ENCODE measurements at places on chromosomes 3 and 15.

GRCh38 chr15:45744236-45744589 is 109.4 kb downstream of the SQOR start:
- ATAC-seq, result no peak

DNA sequence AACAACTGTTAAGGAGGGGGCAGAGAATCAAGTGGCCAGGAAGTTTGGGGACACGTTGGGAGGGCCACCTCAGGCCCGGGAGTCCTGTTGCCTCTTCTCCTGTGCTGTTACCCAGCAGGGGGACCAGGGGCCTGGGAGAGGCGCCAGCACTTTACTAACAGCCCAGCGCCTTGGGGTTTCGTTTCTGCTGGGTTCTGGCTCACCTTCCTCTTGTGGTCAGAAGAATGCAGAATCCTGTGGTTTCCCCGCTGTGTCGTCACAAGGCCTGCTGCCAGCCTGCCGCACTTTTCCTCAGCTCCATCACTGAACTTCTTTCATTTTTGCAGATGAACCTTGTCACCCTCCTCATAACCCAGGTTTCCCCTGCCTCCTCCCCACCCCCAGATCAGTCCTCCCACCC is 67.7 kb downstream of the SLC30A4 start:
- peak; percentile 21 for ATAC-seq

- ATAC-seq, result no peak
These were observed 371.4 kb downstream of the SV2B start for GRCh38 chr15:91471468-91471867.

DNA sequence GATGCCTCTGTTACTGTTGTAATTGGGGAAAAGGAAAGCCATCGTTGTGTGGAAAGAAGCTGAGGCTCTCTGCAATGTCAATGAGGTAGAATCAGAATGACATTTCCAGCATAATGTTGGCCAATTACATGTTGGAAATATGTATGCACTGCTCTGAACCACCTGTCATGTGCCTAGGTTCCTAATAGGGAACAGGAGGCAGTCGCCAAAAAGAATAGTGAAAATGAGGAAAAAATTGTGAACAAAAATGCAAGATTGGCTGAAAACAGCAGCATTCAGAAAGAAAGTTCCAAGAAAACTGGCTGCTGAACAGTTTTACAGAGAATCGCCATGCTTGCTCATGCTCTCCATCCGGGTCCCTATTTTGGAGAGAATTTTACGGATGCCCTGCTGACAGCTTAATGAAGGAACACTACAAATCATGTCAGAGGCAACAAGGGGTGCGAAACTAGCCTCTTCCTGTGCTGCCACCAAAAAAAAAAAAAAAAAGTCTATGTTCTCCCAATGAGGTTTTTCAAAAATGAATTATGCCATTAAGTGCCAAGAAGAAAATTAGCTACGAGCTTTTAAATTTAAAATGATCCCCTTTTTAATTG is 305.9 kb upstream of the ARRDC4 start:
- ATAC-seq, result no peak

GRCh38 chr3:98558100-98558827 is 26.5 kb downstream of the GPR15 start:
- no peak for ATAC-seq

DNA sequence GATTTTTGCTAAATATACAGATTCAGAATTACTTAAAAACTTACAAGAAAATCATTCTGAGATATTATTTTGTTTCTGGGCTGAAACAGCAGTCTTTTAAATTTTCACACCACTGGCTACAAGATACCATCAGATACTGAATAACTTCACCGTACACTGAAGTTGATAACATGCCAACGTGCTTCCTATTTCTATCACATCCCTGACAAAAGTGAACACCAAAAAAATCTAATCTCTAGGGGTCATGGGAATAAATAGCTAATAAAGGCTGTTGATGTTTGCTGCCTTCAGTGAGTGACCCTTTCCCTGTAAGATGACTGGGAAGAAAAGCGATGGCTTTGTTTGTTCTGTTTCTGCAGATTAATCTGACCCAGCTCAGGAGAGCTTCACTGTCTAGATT is 120.5 kb downstream of the DUT start:
- ATAC-seq, result no peak

DNA sequence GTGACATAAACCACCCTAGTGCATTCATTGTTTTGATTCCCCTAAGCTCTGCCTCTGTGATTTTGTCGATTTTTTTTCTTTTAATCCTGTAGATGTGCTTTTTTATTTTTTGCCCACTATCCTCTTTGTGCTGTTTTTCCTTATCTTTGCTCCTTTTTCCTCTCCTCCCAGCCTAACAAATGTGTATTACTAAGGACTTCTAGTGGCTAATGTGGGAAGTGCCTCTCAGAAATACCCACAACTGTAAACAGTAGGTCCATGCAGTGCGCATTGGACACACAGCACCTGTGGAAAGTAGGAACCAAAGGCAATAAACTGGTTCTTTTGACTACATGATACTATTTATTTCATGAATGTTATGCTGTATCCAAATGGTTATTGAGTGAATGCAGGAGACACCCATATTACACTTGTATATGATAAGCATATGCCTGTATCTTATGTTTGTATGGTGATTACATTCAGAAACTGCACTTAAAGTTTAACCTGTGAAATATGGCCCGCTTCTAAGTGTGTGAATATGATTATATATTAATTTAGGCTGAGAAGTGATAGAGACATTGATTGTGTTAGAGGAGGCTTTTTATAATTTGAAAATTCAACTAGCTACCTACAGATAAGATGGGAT is 147.8 kb downstream of the PLCL2 start:
- ATAC-seq, result no peak

DNA sequence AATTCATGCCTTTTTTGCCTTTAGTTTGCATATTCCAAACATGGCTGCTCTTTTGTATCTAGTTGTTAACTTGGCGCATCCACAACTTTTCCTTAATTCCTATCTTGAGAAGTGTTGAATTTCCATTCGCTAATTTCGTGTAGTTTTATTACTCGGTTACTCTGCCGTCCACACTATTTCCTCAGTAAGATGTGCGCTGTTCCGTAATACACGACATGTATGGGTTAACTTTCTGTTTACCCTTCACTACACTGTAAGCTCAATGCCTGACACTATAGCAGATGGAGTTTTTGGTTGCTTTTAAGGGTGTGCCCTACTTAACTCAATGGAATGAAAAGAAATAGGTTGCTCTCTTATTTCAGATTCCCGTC is 724 bp downstream of the RPSA start:
- no peak for ATAC-seq

All from esophagus mucosa (tissue), 1 donor.